Stimulated activated CD4-positive, alpha-beta T cell treated with anti-CD3 and anti-CD28 coated beads, Interleukin-1b, Interleukin-23, amount 100 ng/mL, for 48 hours (primary cell): ENCODE measurements at places on chromosomes 7 and 10.

DNA sequence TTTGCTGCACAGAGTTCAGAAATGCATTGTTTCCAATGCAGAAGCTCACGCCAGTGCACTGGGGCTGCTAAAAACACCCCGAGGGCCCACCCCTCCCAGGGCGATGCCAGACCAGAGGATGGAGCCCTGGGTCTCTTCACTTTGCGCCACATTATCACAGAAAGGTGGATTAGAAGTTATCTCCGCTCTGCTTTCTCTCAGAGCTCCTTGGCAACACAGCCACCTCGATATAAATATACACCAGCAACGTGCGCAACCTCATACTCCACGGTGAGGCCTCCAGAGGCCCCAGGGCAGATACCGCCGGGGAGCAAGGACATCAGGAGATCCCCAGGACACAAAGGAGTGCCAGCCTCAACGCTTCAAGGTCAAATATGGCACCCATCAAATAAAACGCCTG is 121.0 kb upstream of the TBX20 start:
- DNase-seq: no peak

- no peak for DNase-seq
These were observed 3.7 kb upstream of the RET start for GRCh38 chr10:43073191-43073590.

- DNase-seq: no peak
These were observed 131.5 kb upstream of the C1QL3 start for GRCh38 chr10:16653224-16653623.

- DNase-seq: no peak
These were observed 35.0 kb downstream of the YKT6 start for GRCh38 chr7:44235582-44236332.

GRCh38 chr7:150361807-150362621 is 6.6 kb upstream of the REPIN1 start:
- DNase-seq: no peak

GRCh38 chr10:6962576-6962975 is 382.5 kb upstream of the PRKCQ start:
- DNase-seq: no peak

GRCh38 chr10:131312478-131312836 is 936 bp upstream of the TCERG1L start:
- no peak for DNase-seq

DNA sequence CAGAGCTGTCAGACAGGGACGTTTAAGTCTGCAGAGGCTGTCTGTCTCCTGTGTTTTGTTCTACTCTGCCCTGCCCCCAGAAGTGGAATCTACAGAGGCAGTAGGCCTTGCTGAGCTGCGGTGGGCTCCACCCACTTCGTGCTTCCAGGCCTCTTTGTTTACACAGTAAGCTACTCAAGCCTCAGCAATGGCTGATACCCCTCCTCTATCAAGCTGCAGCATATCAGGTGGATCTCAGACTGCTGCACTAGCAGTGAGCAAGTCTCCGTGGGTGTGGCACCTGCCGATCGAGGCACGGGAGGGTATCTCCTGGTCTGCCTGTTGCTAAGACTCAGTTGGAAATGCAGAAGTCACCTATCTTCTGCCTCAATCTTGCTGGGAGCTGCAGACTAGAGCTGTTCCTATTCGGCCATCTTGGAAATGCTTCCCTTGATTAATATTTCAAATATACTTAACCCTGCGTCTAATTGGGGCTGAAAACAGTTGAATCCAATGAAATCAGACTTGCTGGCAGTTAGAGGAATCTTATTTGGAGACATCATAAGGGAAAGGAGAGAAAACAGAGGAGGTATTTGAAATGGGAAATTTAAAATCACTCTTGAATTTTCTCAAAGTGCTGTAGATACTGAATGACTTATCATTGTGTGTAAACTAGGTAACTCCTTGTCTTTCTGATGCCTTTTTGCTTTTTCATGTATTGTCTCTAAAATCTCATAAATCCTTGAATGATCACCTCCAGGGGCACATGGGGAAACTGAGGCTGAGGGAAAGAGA is 13.8 kb upstream of the CYP3A5 start:
- no peak for DNase-seq

GRCh38 chr7:40306596-40306995 is 171.8 kb downstream of the SUGCT start:
- DNase-seq: no peak

- no peak for DNase-seq
These were observed 121.5 kb downstream of the CTTNBP2 start for GRCh38 chr7:117751775-117752174.

GRCh38 chr7:2143450-2143849 is 89.3 kb downstream of the MAD1L1 start:
- DNase-seq: no peak

- DNase-seq: no peak
These were observed 10.6 kb downstream of the PPP2R2D start for GRCh38 chr10:131911451-131911850.

GRCh38 chr7:50659329-50659965 is 94.2 kb upstream of the DDC start:
- no peak for DNase-seq

DNA sequence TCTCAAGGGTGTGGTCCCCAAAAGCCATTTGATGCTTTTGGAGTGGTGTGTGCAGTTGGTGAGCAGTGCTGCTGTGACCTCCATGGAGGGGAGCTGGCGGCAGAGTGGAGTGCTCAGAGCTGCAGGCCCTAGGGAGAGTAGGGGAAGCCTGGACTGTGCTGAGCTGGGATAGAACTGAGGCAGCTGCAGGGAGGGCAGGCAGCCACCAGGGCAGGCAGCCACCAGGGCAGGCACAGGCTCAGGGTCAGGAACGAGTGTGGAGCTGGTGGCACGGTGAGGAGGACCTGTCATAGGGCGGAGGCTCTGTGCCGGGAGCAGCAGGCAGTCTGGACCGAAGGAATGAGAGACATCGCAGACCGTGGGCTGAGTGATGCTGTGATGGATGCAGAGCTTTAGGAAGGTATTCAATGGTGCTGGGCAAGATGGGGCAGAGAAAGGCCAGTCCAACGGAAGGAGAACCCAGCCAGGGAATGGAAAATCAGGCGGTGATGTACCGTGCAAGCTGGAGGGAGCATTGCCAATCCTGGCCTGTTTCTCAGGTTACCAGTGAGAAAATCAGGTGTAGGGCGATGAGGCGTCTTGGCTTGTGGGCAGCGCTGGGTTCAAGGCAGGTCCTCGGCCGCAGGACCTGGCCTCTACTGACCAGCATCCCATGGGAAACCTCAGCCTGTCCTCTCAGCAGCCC is 152.6 kb downstream of the CAMK1D start:
- DNase-seq: no peak

GRCh38 chr10:117830205-117830604 is 216.5 kb downstream of the RAB11FIP2 start:
- DNase-seq: no peak

GRCh38 chr7:150371131-150371995 is 2.7 kb downstream of the REPIN1 start:
- DNase-seq: no peak

- no peak for DNase-seq
These were observed 51.1 kb upstream of the MEOX2 start for GRCh38 chr7:15737601-15738000.

DNA sequence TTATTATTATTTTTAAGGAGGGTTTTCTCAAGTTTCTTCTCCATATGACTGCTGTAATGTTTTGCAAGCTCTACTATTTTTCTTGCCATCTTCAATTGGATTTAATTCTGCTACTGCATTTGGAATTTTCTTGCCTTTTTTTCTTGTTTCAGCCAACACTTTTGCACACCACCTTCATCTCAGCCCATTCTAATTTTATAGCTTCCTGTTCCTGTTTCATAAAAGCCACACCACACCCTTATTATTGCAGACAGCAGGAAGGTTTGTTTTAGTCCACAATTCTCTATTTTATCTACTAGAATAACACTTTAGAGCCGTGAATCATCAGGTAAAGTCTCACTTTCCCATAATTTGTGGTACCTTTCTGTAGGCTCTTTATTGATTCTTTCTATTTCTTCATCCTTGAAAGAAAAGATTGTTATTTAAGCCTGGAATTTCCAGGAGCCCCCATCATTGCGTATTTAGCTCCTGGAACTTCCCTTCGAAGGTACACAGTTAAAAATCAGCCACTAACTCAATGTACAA is 209.3 kb upstream of the TBX20 start:
- no peak for DNase-seq

DNA sequence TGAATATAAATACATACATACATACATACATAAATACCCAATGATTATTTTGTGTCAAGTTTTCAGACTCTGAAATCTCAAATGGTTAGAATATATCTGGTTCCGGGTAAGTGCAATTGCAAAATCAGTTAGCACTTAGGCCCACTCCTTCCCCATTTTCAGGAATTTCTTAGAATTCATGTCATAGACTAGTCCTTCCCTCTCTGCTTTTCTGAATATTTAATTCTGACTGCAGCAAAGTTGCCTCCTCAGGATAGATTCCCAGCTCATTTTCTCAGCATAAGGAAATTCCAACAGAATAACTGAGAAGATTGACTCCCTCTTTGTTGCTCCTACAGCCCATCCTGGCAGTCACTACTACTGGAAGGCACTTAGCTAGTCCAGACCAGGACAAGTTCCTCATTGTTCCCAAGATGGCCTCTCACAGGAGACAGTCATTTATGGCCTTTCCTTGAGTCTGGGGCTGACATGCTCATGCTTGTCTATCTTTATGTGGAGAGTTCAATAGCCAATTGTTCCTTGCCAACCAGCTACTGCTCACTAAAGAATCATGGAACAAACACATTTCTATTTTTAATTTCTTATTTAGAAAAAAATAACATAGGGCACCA is 142.9 kb upstream of the ITGB1 start:
- DNase-seq: no peak

DNA sequence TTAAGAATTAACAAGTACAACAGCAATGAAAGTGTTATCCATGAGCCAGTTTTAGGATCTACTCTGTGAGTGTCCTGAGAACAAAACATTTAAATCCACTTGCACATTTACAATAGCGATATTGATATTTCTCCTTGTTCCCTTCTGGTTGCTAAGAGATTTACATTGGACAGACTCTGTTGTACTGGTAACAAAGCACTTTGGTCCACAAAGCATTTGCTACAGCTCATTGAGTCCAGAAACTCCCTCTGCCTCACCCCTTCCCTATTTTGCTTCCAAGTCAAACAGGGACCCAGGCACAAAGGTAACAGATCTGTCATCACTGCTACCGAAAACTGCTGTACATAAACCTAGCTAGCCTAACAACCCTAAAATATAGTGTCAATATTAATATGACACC is 2.1 kb downstream of the ANK3 start:
- no peak for DNase-seq

DNA sequence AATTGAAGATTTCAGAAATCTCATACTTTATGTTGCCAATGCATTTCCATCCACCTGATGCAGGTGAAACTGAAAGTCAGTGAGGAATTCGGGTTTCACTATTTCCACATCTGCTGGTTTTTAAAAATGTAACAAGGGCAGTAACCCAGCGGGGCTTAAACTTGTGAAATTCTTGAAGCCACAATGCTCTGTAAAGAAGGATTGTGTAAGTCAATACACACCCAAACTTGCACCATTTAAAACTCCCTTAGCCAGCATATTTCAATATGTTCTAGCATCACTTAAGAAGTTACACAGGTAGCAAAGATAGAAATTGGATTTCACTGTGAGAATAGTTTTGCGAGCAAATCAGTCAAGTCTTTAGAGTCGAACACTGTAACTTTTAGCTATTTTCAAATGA is 386.1 kb downstream of the PLXDC2 start:
- DNase-seq: no peak

DNA sequence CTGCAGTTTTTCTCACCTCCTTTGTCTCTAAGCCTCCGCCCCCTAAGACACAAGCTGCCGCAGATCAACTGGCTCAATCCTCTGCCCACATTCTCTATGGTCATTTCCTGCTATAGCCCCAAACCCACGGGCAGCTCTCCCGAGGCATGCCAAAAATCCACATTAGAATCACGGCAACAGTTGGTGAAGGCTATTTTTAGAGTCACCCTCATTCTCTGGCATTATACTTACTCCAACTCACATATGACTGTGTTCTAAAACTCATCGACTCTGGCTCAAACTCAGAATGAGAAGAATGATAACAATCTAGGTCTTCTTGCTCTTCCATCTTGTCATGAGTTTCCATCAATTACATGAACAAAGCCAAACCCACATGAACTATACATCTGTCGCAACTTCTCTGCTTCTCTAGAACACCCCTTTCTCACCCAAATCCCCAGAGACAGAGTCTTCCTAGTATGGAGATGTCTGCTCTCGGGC is 10.9 kb upstream of the KIAA1549 start:
- no peak for DNase-seq

DNA sequence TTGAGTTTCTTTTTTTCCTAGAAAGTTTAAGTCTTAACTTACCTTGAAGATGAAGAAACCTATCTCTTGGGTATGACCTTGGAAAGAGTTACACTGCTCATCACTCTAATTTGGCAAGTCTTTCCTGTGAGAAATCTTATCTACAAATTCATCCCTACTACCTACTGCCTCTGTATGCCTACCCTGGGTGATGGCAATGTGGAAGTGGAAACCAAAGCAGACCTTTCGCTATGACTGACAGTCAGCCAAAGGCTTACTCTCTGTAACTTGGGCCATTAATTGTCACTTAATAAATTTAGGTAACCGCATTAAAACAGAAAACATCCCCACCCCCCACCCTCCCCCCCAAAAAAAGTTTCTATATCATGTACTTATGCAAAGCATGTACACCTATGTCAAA is 103.9 kb downstream of the CNOT4 start:
- DNase-seq: no peak

DNA sequence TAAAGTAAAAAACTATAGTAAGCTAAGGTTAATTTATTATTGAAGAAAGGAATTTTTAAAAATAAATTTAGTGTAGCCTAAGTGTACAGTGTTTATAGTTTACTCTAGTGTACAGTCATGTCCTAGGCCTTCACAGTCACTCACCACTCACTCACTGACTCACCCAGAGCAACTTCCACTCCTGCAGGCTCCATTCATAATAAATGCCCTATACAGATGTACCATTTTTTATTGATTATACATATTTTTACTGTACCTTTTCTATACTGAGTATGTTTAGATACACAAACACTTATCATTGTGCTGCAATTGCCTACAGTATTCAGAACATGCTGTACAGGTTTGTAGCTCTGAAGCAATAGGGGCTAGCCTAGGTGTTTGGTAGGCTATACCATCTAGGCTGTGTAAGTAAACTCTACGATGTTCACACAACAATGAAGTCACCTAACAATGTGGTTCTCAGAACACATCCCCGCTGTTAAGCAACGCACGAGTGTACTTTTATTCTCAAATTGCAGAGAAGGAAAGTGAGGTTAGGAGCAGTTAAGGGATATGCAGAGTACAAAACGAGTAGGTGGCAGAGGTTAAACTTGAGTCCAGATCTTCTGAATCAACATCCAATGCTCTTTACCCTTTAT is 38.9 kb upstream of the PLCE1 start:
- DNase-seq: no peak

DNA sequence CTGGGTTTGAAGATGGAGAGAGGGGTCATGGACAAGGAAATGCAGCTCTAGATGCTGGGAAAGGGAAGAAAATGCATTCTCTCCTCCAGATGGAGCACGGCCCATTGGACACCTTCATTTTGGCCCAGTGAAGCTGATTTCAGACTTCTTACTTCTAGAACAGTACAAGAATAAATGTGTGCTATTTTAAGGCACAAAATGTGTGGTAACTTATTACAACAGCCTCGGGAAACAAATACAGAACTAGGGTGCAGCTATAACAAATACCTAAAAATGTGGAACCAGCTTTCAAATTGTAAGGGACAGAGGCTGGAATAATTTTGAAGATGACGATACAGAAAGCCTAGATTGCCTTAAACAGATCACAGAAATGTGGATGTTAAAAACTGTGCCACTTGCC is 54.1 kb downstream of the CYTH3 start:
- DNase-seq: no peak

- DNase-seq: no peak
These were observed 114.2 kb downstream of the SMURF1 start for GRCh38 chr7:99029466-99030435.
